ENCODE measurements at places on chromosomes 2 and 18.

DNA sequence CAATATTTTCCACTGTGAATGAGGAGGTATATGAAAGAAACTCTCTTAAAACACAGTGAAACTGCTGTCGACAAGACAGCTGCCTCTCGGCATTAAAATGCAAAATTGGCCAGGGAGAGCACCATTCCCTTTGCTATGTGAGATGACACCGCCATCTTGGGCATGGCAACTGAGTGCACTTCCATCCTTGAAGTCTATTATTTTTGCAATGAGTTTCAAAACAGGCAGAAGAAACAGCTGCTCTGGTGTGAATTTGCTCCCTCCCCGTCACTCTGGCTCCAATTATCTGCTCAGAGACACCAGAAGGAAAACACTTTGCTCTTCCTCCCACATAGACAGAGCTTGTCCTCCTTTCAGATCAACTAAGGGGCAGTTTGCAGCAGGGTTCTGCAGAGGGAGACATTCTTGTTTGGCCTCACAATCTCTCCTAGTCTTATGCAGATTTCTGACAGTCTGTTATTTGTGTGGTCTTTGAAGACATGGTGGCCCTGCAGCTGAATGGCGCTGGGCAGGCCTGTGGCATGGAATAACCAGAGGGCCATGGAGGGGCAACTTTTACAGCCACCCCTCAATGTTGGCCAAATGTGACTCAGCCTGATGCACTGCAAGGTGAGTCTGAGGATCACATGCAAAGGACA, 48.6 kb upstream of the SEC11C start:
- DNase-seq: no peak

DNA sequence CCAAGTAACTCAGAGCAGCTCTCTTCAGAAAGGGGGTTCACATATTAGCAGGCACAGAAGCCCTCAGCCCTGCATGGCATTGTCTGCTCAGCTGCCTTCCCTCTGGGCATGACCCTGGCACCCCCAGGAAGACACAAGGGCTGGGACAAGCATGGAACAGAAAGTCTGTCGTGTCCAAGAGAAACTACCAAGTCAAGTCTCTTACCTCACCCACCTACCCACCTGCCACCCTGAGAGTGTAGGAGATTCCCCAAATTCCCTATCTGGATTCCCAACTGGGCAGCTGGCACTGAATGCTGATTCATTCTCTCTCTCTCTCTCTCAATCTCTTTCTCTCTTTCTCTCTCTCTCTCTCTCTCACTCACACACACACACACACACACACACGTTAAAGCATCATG, 21.6 kb downstream of the SMAD7 start:
- no peak for DNase-seq

GRCh38 chr2:68319398-68320117, at the start of gene CNRIP1:
Gene CNRIP1, minus strand, starts transcription at chr2:68319949. Its CDS starts 549 bp downstream, at chr2:68319400.
- no peak for DNase-seq

DNA sequence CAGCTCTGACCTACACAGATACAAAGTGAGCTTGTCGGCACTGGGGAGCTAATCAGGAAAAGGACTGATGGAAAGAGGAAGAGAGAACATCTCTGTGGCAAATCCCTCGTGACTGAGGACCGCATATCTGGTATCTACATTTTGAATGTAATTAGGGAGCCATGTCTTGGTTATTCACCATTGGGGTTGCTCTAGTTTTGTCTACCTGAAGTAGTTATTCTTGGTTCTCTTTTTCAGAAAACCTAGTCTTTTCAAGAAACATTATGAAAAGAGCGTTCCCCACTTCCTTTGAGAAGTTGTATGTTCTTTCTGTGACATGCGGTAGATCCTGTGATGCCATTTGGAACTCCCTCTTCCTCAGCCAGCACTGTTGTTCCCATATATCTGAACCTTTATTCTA, 104.4 kb downstream of the DOCK10 start:
- DNase-seq: no peak

DNA sequence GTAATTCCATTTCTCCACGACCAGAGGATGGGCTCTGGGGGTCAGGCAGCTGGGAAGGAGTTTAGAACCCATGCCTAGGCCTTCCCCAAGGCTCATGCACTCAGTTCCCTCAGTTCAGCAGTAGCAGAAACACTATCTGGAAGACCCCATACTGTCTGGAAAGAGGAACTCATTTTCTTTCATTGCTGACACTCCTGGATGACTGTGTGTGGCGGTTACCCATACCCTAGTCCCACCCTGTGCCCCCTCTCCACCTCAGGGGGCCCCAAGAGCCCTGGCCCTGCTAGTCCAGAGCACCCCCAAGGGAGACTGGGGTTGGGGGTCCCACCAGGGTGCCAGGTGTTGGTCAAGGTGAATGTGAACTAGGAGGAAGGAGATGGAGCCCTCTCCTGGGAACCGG, 29.5 kb downstream of the TPRKB start:
- no peak for DNase-seq

DNA sequence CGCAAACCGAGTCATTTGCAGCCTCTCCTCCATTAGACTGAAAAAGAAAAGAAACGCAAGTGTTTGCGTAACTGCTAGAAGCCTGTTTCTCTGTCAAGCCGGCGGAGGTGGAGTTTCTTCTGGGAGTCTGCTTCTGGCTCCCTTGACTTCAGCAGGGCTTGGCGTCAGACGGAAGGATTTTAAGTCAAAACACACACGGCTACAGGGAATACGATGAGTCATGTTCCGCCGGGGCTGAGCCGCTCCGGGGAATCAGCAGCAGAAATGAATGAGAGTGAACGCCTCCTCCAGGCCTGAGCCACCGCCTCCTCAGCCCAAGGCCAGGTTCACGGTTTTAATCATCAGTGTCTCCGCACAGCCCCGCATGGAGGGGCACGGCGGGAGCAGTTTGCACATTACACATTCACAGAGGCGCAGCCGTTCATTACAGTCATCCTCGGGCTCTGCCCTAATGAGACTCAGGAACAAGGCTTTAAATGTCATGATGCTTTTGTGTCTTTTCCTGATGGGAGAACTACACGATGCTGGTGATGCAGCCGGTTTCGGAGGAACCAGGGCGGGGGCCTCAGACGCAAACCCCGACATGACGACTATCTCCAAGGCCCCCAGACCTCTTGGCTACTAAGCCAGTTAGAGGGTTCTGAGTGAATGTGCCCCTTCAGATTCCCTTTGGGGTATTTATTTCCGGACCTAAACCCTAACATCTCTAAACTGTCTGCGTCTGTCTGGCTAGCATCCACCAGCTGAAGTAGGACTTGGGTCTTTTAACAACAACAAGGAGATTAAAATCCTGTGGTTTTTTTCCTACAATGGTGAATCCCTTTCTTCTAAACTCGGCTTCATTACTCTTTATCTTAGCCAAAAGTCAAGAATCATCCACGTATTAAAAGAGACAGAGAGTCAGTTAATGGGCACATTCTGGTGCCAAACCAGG, 11.1 kb upstream of the SCG2 start:
- no peak for DNase-seq

DNA sequence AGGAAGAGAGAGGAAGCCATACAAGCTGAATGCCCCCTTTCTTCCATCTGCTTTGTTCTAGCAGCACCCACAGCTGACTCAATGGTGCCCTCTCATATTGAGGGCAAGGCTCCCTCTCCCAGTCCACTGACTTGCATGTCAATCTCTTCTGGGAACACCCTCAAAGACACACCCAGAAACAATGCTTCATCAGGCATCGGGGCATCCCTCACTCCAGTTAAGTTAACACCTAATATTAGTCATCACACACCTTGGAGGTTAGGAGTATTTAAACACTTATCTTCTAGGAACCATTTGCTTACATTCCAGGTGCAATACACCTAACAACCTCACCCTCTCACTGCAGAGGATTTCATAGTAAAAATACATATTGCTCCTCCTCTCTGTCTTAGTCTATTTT, 993.5 kb upstream of the DDX18 start:
- DNase-seq: no peak

DNA sequence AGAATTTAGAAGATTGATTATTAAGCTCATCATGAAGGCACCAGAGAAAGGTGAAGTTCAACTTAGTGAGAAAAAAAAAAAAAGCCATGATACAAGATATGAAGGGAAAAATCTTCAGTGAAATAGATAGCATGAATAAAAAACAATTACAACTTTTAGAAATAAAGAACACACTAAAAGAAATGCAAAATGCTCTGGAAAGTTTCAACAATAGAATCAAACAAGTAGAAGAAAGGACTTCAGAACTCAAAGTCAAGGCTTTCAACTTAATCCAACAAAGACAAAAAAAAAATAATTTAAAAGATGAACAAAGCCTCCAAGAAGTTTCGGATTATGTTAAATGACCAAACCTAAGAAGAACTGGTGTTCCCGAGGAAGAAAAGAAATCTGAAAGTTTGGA, 105.5 kb downstream of the GRB14 start:
- DNase-seq: no peak

- DNase-seq: no peak
Measured at GRCh38 chr2:229665158-229665557, 49.2 kb downstream of the DNER start.

DNA sequence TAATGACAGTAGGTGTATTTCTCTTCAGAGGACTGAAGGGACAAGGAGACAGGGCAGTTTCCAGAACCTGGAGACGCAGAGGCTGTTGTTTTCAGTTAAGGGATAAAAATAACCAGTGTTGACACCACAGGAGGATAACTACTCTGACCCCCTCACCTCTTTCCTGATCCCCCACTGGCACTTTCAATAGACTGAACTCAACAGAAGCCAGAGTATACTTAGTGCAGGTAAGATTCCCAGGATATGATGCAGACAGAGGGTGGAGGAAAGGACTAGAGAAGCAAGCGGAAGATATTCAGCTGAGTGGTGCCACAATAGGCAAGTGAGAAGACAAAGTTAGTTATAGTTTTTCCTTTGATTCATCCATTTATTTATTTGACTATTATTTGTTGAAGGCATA, 19.8 kb downstream of the DHRS9 start:
- DNase-seq: no peak

- DNase-seq: no peak
Measured at GRCh38 chr2:105943977-105944376, 199.3 kb downstream of the NCK2 start.

GRCh38 chr2:237301595-237301994, 112.4 kb downstream of the COL6A3 start:
- no peak for DNase-seq

- DNase-seq: peak; percentile 31
Measured at GRCh38 chr2:20962939-20963557, 80.8 kb downstream of the APOB start.

- DNase-seq: no peak
Measured at GRCh38 chr2:217616936-217617335, 385.9 kb downstream of the TNS1 start.

GRCh38 chr2:241799522-241800197, 9.3 kb upstream of the NEU4 start:
- DNase-seq: no peak

DNA sequence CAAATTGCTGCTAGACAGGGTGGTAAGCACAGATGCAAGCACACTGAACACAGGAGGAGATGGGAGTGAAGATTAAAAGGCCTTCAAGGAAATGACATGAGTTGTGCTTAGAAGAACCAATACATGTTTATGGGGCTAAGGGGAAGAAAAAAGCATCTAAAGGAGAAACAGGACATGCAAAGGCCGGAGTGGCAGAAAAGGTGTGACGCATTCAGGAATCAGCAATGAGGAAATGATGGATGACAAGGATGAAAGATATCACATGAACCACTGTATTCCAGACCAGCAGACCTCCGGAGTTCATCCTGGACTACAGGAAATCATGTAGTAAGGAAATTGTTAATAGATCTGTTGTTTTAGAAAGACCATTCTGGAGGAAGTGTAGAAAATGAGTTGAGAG, 42.8 kb downstream of the PPP4R1 start:
- DNase-seq: no peak

DNA sequence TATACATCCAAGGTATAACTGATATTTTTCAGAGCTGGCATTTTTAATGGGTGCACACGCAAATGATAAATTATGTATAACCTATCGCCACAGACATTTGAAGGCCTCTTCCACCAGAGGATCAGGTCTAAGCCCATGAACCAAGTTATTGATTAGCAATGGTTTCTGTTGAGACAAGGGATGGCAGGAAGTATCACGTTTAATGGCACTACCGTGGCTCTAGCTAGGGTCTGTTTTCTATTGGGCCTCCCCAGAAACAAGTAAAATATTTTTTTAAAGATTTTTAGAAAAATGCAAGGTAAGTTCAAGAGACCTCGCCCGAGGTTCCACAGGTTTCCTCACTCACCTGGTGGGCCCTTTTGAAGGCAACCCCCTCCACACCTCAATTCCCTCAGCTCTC, 667 bp downstream of the GFPT1 start:
- no peak for DNase-seq

DNA sequence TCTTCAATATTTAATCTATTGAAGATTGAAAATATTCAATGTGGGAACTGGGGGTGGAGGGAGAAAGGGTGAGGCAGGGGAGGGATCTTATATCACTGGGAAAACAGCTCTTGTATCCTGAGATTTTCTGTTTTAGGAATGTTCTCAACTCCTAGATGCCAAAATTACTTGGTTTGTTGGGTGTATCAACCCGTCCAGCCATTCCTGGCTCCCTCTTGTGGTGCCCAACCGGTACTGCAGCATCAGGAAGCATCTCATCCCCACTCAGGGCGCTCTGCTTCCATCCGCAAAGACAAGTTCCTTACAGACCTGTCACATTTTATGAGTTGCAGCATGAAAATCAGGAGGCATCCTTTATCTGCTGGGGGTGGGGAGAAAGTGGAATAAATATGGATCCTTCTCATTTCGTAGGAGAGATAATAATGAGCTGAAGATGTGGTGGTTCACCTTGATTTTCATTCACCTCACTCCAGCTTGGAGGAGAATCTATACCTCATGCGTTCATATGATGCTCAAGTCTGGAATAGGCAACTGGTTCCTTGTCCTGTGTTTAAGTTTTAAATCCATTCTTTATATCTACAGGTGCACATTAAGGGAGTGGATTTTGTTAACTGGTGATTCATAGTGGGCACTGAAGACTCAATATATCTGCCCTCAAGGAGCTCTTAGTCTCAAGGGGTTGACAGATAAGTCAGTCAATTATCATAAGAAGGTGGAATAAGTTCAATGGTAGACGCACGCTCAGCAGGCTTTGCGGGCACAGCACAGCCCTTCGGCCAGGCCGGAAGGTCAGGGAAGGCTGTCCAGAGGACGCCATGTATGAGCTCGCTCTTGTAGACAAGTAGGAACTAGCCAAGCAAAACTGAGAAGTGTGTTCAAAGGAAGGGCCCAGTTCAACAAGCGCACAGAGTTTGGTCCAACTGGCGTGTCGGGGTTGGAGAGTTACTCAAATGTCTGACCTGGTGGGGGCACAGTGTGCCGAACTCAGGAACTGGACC, 127.3 kb downstream of the RNF144A start:
- peak; percentile 33 for DNase-seq

DNA sequence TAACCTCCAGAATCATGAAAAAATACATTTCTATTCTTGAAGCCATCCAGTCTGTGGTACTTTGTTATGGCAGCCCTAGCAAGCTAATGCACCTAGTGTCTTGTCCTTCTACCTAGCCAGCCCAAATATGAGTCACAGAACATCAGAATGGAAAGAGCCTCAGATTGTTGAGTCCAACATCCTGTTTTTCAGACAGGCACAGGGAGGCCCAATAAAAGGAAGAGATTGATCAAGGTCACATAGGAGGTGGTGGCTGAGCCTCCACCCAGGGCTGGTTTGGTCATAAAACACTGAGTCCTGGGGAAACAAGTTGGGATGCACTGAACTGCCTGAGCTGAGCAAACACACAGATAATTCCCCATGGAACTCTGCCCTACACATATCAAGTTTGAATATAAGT, 195.5 kb downstream of the TTC32 start:
- no peak for DNase-seq
